ENCODE measurements at places on chromosomes 1 and 21.

- peak; percentile 57 for DNase-seq
Observed at GRCh38 chr1:174743654-174744561, 255.8 kb upstream of the CACYBP start.

DNA sequence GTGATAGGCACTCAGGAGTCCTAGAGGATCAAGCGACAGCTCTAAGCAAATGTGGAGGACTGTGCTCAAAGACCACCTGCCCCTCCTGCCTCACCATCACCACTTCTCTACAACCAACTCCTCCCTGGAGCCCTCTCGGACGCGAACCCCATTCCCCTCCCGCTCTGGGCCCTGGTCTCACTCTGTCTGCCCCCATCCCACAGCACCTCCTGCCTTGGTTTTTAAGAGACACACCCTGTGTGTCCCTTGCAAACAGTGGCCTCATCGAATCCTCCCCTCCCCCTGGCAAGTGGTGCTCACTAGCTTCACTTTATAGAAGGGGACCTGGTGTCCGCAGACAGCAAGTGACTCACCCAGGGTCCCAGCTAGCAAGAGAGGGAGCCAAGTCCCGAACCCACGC, 28.8 kb downstream of the EPHA8 start:
- DNase-seq, result no peak

GRCh38 chr21:36560933-36561575, 81.1 kb upstream of the CLDN14 start:
- no peak for DNase-seq

GRCh38 chr1:231827337-231828105, 200.9 kb downstream of the DISC1 start:
- DNase-seq, result no peak

DNA sequence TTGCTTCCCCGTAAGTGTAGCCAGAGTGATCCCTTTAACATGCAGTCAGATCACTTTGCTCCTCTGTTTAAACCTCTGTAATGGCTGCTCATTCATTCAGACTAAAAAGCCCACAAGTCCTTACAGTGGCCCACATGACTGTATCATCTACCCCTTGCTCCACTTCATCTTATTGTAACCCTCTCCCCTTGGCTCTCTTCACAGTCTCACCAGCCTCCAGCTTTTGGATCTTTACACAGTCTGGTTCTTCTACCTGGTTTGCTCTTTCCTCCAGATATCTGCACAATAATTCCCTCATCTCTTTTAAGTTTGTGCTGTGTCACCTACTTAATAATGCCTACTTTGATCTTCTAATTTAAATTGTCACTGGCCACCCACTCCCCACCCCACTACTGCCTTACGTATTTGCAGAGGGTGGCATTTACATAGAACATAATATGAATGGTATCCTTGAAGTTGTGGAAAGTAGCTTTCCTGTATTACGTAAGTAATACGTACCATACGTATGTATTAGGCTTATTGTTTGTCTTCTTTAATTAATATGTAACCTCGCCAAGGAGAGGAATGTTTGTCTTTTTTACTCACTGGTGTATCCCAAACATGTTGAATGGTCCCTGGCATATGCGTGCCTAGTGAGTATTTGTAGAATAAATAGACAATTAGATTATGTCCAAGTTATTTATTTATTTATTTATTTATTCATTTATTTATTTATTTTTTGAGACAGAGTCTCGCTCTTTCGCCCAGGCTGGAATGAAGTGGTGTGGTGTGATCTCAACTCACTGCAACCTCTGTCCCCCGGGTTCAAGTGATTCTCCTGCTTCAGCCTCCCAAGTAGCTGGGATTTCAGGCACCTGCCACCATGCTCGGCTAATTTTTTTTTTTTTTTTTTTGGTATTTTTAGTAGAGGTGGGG, 48.6 kb downstream of the TSNAX start:
- no peak for DNase-seq

- DNase-seq, result no peak
Observed at GRCh38 chr1:105872817-105873216, 1183.7 kb upstream of the PRMT6 start.

GRCh38 chr1:65942476-65942875, 149.8 kb downstream of the PDE4B start:
- no peak for DNase-seq

DNA sequence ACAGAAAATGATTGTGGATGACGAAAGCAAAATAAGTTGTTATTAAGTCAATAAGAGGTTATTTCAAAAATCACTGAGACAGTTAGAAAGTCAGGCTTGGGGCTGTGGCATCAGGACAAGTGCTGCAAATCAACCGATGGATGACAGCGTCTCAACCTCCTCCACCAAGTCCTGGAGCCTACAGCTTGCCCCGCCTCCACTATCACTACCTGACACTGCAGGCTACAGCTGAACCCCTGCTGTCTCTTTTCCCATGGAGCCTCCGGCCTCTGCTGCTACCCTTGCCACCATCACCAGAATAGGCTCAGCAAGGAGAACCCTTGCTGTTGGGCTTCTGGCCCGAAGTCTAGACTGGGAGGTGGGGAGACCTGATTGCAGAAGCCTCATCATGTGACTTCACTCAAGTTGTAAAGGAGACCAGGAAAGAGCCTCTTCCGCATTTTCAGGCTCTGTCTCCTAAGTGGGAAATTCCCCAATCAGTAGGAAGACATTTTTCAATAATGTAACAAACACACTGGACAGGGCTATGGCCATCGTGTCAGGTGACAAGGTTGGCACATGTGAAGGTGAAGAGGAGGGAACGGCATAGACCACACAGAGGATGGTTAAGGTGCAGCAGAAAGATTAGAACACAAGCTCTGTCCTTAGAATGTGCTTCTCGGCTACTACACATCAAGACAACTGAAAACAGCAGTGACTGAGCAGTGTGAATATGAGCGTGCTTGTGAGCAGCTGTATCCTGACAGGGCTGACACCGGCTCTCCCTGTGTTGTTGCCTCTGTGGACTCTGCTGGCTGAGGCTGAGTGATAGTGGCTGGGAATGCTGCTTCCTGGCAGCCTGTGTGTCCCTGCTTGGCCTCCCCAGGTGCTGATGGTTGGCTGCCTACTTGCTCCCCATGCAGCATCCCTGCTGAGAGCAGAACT, 660.7 kb downstream of the PTPRU start:
- DNase-seq, result peak; percentile 67

DNA sequence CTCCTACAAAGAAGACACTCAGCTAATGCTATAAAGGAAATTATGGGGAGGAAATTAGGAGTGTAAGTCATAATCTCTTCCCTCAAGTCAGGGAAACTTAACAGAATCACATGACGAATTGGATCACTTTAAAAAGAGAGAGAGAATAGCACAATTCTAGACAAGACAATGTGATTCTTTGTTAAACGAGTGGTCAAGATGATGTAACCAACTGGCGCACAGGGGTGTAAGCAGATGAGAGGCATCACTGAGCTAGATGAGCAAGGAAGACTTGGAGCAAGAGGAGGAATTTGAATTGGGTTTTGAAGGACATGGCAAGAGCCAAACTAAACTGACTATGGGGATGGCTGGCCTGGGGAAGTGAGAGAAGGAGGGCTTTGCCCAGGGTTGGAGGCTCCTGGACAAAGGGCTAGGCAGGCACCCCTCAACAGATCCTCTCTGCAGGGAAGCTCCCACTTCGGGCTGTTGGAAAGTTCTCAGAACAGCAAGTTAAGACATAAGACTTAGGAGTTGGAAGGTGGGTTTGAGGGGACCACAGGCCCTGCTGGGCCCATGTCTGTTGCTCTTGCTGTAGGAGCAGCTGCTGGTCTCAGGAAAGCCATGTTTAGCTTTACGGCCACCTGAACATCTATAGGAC, 123.9 kb upstream of the GRIK3 start:
- DNase-seq, result no peak

DNA sequence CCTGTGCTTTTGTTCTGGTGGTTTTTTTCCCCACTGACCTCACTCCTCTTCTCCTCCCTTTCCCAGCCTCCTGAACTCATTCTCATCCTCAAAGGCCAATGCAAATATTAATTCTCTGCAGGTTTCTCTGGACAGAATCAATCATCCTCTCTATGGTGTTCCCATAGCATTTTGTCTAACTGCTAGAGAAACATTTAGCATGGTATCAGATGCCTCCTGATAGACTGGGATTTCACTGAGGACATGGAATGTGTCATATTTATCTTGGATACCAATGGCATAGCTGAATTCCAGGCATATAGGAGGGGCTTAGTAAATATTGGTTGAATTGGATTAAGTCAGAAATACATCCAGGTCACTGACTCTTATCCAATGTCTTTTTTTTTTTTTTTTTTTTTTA, 46.1 kb upstream of the SRP9 start:
- DNase-seq, result no peak

GRCh38 chr21:17472592-17473271, 40.1 kb upstream of the CXADR start:
- no peak for DNase-seq

DNA sequence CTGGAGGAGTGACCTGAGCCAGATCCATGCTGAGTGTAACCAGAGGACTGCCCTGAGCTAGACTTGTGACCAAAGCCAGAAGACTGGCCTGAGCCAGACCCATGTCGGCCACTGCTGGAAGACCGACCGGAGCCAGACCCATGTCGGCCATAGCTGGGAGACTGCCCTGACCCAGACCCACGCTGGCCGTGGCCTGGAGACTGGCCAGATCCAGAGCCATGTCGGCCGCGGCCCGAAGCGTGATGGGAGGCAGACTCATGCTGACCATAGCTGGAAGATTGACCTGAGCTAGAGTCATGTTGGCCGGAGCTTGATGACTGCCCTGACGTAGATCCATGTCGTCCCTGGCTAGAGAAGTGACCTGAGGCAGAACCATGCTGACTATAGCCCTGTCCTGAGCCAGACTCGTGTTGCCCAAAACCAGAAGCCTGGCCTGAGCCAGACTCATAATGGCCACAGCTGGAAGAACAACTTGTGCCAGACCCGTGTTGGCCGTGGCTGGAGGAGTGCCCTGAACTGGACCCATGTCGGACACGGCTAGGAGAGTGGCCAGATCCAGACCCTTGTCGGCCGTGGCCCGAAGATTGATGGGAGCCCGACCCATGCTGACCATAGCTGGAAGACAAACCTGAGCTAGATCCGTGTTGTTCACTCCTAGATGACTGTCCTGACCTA, 5.1 kb downstream of the HRNR start:
- DNase-seq, result no peak

- no peak for DNase-seq
Observed at GRCh38 chr1:205525495-205526285, 21.2 kb downstream of the CDK18 start.

DNA sequence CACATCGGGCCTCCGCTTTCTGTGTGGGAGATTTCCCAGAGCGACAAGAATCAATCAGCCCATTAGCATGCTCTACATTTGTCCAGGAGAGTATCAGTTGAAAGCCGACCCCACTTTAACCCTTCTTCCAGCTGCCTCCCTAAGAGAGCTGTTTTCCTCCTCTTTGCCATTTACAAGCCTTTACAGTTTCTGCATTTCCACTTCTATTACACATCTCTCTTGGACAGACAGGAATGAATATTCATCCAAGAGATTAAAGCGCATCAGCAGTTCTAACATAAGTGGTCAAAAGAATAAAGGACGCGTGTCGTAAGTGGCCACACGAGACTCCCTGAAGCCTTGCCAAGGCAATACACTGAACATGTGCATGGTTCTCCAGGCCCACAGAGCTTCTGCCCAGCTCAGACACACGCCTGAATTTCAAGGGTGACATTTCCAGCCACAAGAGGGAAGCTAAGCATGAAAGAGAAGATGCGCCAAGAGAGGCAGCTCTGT, 47.3 kb downstream of the FAM78B start:
- no peak for DNase-seq

DNA sequence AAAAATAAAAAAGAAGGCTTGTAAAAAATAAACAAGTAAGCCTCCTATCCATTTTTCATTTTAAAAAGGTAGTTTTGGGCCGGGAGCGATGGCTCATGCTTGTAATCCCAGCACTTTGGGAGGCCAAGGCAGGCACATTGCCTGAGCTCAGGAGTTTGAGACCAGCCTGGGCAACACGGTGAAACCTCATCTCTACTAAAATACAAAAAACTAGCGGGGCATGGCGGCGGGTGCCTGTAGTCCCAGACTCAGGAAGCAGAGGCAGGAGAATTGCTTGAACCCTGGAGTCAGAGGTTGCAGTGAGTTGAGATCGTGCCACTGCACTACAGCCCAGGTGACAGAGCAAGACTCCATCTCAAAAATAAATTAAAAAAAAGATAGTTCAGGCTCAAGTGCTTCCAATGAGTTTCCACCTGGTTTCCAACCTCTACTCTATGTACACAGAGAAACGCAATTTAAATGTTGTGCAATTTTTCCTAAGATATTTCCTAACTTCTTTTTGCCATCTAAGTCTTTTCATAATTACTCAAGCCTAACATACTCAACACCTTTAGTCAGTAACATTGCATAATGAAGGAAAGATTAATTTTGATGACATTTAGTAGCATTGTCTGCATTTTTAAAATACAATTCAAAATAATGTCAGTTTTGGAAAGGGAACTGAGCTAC, 106.3 kb downstream of the KCNT2 start:
- DNase-seq, result no peak

- no peak for DNase-seq
Observed at GRCh38 chr1:38789498-38790169, 69.9 kb downstream of the RRAGC start.

DNA sequence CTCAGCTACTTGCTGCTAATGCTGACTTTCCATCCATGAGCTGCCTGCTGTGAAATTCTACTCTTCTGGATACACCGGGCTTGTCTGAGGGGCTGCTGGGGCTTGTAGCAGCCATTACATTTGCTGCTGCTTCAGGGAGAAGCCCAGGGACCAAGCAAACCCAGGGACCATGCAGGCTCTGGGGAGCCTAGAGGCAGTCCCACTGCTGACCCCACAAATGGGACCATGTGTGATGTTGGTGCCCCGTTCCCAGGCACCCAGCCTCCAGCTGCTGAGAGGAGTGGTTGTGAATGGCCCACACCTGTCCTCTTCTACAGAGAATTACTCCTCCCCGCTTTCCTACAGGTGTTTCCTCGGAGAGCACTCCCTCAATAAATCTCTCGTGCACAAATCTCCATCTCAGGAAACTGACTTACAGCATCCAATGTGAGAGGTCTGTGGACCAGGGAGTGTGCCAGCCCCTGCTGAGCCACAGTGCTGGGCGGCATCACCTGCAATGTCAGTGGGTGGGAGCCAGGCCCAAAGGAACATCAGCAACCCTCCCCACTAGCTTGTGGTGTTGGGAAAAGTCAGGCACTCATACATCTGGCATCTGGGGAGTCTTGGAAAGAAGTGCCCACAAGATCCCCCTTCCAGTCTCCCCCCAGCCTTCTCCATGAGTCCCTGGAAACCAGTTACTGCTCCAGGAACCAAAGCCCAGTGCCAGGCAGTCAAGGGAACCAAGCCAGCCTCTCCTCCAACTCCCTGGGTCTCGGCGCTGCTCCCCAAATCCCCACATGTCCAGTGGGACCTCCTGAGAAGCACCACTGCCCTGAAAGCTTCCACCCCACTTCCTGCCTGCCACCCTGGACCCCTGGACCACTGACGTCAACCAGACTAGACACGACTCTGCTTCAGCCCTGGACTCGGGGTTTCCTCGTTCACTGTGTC, 65.1 kb downstream of the TCP10L start:
- no peak for DNase-seq

Data from inflammatory macrophage treated with lipopolysaccharide for 4 hours (primary cell).